Peyer's patch (tissue), 4 donors: ENCODE measurements at places on chromosomes 4 and X.
A peak's percentile ranks its signal among the peaks of the same experiment; 100 is the strongest.

GRCh38 chr4:183905081-183905592 lies at the start of gene STOX2:
STOX2 (plus strand) TSS chr4:183905307; CDS start chr4:183906791, 1,484 bp downstream.
- H3K4me1 ChIP-seq: peaks cover 6% of the 10 kb centered on the region
- H3K27me3 ChIP-seq: no peaks in the 10 kb centered on the region
- H3K36me3 ChIP-seq: no peaks in the 10 kb centered on the region

DNA sequence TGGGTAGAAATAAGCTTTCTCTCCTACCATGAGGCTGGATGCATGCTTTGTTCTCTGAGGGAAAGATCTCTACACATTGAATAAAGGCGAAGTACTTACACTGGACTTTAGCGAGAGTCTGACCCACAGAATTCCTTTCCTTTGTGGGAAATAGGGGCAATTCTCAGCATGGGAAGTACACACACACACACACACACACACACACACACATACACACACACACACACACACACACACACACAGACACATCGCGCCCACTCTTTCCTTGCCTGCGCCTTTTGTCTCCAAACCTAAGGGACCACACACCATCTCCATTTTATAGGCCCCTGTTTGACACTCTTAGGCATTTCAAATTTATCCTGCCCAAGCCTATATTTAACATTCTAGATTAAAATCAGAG lies 83.8 kb downstream of the LUZP4 start:
- no peaks in the 10 kb centered on the region for H3K4me1 ChIP-seq
- no peak for DNase-seq
- no peak overlapping the region for H3K27ac ChIP-seq
- H3K36me3 ChIP-seq: no peaks in the 10 kb centered on the region
- H3K27me3 ChIP-seq: no peaks in the 10 kb centered on the region

GRCh38 chr4:25098964-25099891 lies 61.0 kb downstream of the SEPSECS start:
- no peaks in the 10 kb centered on the region for H3K27me3 ChIP-seq
- H3K36me3 ChIP-seq: no peaks in the 10 kb centered on the region
- H3K4me3 ChIP-seq: no peak overlapping the region
- H3K27ac ChIP-seq: no peak overlapping the region
- H3K4me1 ChIP-seq: no peaks in the 10 kb centered on the region

DNA sequence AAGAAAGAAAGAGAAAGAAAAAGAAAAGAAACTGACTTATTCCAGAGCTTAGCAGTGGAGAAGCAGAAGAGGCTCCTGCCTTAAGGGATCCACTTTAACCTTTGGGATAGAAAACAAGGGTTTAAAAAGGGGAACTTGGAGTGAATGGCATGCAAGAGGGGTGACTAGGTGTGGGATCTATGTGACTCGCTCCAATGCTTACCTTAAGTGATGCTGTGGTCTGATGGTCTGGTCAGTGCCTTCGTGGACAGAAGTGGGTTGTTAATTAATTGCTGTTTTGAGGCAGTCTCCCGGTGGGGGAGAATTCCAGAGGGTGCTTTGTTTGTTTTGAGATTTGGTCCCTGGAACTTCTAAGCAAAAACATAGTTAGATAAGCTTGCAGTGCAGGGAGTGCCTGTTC lies 21.1 kb upstream of the RHOXF1 start:
- H3K27me3 ChIP-seq: no peaks in the 10 kb centered on the region
- no peaks in the 10 kb centered on the region for H3K36me3 ChIP-seq
- no peak overlapping the region for H3K27ac ChIP-seq
- no peak overlapping the region for H3K4me3 ChIP-seq
- DNase-seq: no peak

GRCh38 chrX:137896123-137896522 lies 330.2 kb downstream of the ZIC3 start:
- no peak overlapping the region for H3K4me3 ChIP-seq
- H3K27me3 ChIP-seq: no peaks in the 10 kb centered on the region
- no peaks in the 10 kb centered on the region for H3K36me3 ChIP-seq
- DNase-seq: no peak
- no peaks in the 10 kb centered on the region for H3K4me1 ChIP-seq

DNA sequence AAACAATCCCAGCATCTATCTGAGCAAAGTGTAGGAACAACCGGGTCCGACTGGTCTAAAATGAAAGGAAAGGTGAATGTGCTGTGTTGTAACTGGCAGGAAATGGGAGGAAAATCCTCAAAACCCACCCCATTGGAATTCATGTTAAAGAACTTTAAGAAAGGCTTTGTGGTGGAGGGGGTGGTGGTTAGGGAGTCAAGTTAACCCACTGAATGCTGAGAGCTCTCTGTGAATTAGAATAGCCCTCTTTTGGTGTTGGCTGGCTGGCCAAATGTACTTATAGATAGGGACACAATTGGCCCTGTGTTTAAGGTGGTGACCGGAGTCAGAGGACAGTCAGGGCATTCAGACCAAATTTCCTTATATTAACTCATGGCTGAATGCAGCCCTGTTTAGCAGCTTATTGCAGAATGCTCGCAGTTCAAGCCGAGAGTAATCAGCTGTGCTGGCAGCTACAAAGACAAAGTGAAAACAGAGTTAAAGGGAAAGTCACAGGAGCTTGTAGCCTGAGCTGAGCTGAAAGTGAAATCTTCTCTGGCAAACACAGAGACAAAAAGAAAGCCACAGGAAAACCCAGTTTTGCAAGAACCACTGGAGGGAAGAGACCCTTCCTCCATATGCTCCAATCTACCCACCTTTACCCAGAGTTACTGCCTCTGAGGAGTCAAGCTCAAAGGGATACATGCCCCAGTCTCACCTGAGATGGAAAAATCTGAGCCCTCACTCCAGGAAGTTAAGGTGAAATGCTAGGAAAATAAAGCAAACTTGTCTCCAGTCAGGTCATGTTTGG lies 38.5 kb upstream of the UGT2B7 start:
- H3K27me3 ChIP-seq: no peaks in the 10 kb centered on the region
- no peak overlapping the region for H3K27ac ChIP-seq
- H3K36me3 ChIP-seq: no peaks in the 10 kb centered on the region
- DNase-seq: no peak

- DNase-seq: peak; percentile 26
- H3K27me3 ChIP-seq: no peaks in the 10 kb centered on the region
- H3K27ac ChIP-seq: no peak overlapping the region
- H3K36me3 ChIP-seq: peaks cover 32% of the 10 kb centered on the region
- peaks cover 16% of the 10 kb centered on the region for H3K4me1 ChIP-seq
- no peak overlapping the region for H3K4me3 ChIP-seq
Measured at GRCh38 chr4:1293531-1293941, 3.8 kb downstream of the MAEA start.

DNA sequence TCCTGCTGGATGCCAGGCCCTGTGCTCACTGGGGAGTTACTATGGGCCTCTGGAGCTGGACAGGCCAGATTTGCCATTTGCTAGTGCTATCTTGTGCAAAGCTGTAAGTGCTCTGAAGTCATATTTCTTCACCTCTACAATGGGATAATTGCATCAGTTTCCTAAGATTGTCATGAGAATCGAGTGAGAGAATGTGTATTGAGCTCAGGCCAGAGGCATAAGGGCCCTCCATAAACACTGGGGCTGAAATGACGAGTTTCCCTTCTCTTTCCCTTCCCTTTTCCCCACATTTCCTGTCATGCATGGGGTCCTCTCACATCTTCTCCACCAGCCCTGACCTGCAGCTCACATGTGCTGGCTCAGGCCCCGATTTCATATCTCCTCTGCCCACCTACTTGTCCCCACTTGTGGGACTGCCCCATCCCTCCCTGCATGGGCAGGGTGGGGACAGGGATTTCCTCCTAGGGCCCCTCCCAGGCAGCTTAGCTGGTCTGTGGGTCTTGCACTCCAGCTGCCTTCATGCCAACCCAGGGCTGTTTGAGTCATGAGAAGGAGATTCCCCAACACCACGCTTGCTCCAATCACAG lies 358.8 kb downstream of the MID1IP1 start:
- no peaks in the 10 kb centered on the region for H3K4me1 ChIP-seq
- no peak overlapping the region for H3K4me3 ChIP-seq
- no peak overlapping the region for H3K27ac ChIP-seq

GRCh38 chr4:154009191-154009590 lies 220.3 kb upstream of the SFRP2 start:
- H3K4me1 ChIP-seq: no peaks in the 10 kb centered on the region
- H3K27ac ChIP-seq: no peak overlapping the region
- no peaks in the 10 kb centered on the region for H3K36me3 ChIP-seq
- no peak for DNase-seq

- DNase-seq: no peak
- no peak overlapping the region for H3K4me3 ChIP-seq
- H3K4me1 ChIP-seq: no peaks in the 10 kb centered on the region
- H3K36me3 ChIP-seq: no peaks in the 10 kb centered on the region
Measured at GRCh38 chr4:103372002-103372558, 173.9 kb upstream of the CENPE start.

DNA sequence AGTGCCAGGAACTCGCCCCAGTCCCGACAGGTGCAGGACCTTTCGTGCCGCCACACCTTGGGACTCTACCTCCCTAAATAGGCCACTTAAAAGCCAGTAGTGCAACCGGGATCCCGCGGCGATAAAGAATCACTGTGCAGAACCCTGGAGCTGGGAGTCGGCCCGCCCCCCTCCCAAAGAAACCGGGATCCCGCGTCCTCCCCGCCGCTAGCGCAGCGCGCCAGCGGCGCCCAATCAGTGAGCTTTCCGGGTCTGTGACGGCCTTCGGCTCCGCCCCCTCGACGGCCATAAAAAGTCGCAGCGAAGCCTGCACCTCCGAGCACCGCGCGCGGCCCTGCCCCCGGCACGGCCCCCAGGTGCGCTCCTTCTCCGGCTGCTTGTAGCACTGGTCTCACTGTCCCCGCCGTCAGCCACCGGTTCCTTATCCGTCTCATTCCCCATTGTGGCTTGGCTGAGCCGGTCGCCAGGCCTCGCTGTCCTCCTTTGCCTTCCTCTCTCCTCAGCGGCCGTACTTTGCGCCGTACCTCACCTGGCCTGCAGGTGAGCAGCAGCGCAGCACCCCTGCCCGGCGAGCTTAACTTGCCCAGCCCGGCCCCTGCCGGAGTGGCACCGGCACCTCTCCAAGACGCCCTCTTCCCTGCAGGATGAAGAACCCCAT lies at the start of gene LRAT:
Gene LRAT, plus strand, starts transcription at position 318 of the 658 bp plus-strand sequence. Its CDS starts 327 bp downstream, at position 645.
- no peaks in the 10 kb centered on the region for H3K36me3 ChIP-seq
- H3K27me3 ChIP-seq: peaks cover 18% of the 10 kb centered on the region
- H3K27ac ChIP-seq: peak within 1 kb of the TSS; percentile 69
- DNase-seq: no peak

DNA sequence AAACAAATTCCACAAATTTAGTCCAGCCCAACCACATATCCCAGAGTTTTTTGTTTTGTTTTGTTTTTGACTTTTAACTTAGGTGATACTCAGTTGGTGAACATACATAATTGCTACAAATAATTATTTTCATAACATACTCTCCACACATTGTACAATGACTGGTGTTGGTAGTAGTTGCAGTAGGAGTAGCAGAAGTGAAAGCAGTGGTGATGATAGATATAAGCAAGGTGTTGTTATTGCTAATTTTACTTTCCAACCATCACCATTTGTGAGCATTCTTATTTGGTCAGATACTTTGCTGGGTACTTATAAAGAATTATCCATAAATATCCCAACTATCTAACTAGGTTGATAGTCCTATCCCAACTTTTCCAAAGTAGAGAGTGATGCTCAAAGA lies 47.3 kb downstream of the ARHGAP24 start:
- H3K4me3 ChIP-seq: no peak overlapping the region
- no peaks in the 10 kb centered on the region for H3K4me1 ChIP-seq
- no peaks in the 10 kb centered on the region for H3K36me3 ChIP-seq
- H3K27me3 ChIP-seq: no peaks in the 10 kb centered on the region

DNA sequence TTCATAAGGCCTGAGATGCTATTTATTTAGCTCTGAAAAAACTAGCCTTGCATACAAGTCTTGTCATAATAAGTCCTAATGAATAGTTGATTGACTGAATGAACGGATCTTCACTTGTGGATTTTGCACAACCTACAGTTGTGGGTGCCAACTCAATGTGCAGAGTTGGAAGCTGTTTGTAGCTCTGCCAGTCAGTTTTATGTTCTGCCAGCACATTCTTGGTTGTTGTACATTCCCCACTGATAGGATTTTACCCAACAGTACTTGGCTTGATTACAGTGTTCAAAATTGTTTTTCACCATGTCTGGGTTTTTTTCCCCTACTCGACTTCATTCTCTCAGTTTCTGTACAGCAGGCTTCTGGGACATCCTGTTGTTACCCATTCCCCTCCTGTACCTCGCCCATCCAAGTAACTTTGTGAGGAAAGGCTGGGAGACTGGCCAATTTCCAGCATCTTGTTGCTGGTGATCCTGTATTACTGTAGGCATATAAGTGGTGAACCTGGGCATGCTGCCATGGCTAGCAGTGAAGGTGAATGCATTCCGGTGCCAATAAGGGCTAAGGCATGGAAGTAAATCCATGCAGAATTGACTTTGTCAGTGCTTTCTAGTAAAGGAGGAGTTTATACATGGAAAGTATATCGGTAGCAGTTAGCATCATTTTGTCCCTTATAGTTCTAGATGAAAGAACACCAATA lies 22.8 kb downstream of the IL1RAPL1 start:
- no peaks in the 10 kb centered on the region for H3K36me3 ChIP-seq
- no peaks in the 10 kb centered on the region for H3K27me3 ChIP-seq

DNA sequence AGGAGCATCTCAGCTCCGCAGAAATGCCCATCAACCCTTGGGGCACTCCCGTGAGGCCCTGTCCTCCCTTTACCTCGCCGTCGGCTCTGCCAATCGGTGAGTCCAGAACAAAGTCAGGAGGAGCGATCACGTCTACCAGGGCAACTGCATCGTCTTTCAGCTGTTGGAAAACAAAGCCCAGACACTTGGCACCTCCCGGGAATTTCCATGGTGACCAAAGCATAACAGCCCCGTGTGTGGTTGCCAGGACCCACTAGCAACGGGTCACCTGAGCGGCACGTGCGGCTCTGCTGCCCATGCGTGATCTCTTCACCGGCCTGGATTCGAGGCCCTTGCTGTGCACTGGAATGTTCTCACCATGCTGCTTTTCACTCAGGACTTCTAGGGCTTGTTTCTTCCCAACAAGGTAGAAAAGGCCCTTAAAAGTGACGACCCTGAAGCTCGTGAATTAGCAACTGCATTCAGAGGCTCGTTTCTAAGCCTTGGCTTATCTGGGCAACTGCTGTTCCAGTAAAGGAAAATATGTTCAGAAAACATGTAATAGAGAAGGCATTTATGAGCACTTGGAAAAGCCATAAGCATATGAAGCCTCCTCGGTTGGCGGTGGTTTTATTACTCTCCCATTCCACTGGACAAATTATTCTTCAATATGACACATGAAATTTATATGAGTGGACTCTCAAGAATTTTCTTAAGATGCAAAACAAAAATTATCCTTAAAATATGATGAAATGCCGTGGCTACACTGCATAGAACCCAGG lies 69.5 kb downstream of the ACOX3 start:
- no peaks in the 10 kb centered on the region for H3K27me3 ChIP-seq
- no peak overlapping the region for H3K27ac ChIP-seq
- DNase-seq: no peak
- no peaks in the 10 kb centered on the region for H3K36me3 ChIP-seq

- H3K27me3 ChIP-seq: no peaks in the 10 kb centered on the region
- H3K27ac ChIP-seq: peak overlapping the region; percentile 48
Measured at GRCh38 chrX:13168269-13168668, 123.8 kb upstream of the FAM9C start.
